ENCODE measurements at places on chromosomes 5 and 9.

GRCh38 chr5:34490506-34491250 is 165.4 kb upstream of the RAI14 start:
- DNase-seq: peak; percentile 25

GRCh38 chr5:29307478-29307877 is 1886.0 kb upstream of the CDH6 start:
- DNase-seq: no peak

GRCh38 chr5:120053841-120054240 is 410.3 kb upstream of the PRR16 start:
- no peak for DNase-seq

DNA sequence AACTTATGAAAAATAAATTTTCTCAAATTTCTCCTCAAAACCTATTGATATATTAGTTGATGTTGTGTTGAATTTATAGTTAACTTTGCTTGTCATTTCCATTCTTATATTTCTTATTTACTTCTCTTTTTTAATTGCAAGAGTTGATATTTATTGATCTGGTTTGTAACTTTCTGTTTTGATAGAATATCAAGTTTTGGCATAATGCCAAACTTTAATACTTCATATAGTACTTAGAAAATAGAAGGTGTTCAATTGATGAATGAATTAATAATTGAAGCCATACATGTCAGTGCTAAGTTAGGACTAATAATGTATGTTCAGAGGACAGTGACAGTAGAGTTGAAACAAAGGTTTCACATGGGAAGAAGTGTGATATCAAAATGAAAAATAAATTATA is 27.9 kb downstream of the ERCC6L2 start:
- no peak for DNase-seq

GRCh38 chr5:90479611-90480385 is 5.1 kb downstream of the POLR3G start:
- DNase-seq: peak; percentile 10

DNA sequence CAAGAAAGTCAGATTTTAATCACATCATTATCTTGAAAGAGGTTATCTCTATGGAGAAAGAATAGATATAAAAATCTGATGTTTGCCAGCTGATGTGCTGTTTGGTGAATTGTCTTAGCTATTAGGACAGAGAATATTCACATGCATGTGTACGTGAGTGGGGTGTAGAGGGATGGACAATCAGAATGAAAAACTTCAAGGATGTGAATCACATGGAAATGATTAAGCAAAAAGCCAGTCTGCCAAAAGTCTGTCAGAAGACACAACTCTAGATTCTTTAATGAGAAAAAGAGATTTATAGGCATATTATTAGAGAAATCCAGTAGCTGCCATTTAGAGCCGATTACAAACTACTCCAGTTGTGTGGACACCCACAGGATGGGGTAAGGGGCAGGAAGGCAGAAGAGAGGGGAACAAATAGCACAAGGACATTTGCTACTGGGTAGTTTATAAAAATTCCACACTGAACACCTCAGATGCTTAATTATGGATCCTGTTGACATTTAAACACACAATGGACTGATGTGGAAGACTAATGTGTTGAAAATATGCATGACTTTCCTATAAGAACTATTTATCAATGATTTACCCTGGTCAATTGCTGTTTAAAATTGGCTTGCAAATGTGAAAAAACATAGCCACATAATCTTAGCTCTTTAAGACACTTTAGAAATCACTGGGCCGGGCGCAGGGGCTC is 127.4 kb downstream of the PTTG1 start:
- DNase-seq: peak; percentile 9

GRCh38 chr5:106451998-106452397 is 1218.7 kb downstream of the EFNA5 start:
- no peak for DNase-seq

Data from astrocyte of the hippocampus (primary cell).